CD4-positive, alpha-beta T cell treated with Interleukin-17A for 1 hour (primary cell): ENCODE measurements at places on chromosomes 7 and 10.
A peak's percentile ranks its signal among the peaks of the same experiment; 100 is the strongest.

- DNase-seq: no peak
These were observed 161.1 kb downstream of the FAM107B start for GRCh38 chr10:14613588-14613920.

- DNase-seq: no peak
These were observed 11.9 kb downstream of the RAB11FIP2 start for GRCh38 chr10:118034791-118035261.

- DNase-seq: no peak
These were observed 1057.5 kb downstream of the NRG3 start for GRCh38 chr10:82932451-82932850.

GRCh38 chr7:130899071-130899560 is 165.1 kb upstream of the KLF14 start:
- DNase-seq: no peak

GRCh38 chr7:113752689-113753088 is 166.1 kb downstream of the PPP1R3A start:
- DNase-seq: no peak

- peak; percentile 14 for DNase-seq
These were observed 557 bp downstream of the TMEM120A start for GRCh38 chr7:75993689-75994387.
